Pons (tissue), 1 donor: ENCODE measurements at places on chromosomes 4 and X.
A peak's percentile ranks its signal among the peaks of the same experiment; 100 is the strongest.

DNA sequence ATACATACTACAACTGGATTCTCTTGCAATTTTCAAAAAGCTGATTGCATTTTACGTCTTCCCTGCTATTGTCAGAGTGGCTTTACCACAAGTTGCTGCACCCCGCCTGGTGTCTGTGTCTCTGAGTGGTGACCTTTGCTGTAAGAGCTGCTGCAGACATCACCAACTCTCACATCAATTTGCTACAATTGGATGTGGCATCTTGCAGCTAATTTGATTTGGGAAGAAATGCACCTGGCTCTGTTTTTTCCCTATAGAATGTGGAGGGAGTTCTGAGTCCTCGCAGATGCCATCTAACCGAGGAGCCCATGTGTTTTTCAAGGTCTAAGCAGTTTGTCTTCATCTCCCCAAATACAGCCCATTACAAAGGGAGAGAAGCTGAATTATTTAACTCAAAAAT is 73.8 kb upstream of the PHOX2B start:
- DNase-seq, result no peak

DNA sequence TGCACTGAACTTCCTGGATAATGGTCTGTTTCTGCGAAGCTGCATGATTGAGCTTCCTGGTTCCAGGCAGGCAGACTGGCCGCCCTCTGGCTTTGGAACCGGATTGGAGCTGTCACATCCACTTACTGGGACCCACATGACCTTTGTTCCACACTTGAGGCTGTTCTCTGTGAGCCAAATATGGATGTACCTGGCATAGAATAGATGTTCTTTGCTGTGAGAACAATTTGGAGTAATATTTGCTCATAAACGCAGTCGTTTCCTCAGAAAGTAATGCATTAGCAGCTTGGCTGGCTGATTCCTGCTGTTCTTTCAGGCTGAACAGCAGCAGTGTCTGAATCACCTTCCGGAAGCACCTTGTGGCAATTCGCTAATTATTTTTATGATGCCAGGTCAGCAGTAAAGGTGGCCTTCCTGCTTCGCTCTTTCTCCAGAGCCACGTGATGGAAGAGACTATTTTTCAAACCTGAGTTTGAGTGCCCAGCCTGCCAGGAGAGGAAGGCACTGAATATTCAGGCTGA is 78.1 kb upstream of the BOD1L1 start:
- DNase-seq, result peak; percentile 27

DNA sequence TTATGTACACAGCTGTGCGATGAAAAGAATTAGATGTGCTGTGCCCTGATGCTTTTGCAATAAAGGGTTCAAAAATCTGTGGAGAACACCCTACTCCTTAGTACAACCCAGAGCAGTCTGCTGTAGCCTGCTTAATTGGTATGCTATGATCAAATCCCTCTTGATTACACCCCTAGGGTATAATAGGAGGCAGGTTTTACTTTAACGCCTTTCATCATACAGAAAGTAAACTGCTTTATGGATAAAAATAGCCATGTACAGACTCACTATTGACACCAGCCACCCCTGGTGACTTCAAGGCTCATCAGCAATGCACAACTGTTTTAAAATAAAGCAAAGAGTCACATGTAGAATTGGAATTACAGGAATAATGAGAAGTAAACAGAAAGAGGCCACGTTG is 315.3 kb downstream of the DMD start:
- DNase-seq, result no peak

- no peak for DNase-seq
Observed at GRCh38 chrX:26915064-26915463, 548.1 kb downstream of the PPP4R3C start.

GRCh38 chr4:80133240-80133783 is 60.3 kb upstream of the ANTXR2 start:
- DNase-seq, result no peak

DNA sequence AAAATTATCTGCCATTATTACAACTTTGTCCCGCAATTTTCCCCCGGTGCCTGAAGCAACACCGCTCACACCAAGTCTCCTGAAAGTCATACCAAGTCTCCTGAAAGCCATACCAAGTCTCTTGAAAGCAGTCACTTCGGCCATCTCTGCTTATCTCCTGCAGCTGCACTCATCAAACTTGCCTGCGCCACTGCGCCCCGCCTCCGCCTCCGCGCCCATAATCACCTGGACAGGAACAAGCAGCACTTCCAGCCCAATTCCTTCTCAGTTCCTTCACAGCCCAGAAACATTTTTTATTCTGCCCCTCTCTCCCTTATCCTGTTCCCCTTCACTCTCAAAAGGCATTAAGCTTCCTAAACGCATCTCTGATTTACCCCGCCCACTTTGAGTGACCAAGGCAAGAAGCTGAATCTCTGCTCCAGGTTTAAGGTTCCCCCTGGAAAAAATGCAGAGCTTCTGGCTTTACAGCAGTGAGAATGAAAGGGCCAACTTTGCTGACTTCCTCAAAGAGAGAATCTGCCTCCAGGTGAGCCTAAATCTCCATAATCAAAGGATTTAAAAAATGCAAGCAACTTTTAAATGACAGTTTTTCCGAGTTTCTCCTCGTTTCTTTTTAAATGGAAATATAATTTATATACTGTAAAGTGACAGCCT is 7.7 kb downstream of the GPR50 start:
- no peak for DNase-seq

- no peak for DNase-seq
Observed at GRCh38 chr4:144634978-144635747, 10.8 kb upstream of the HHIP start.

GRCh38 chr4:13298655-13299054 is 185.5 kb downstream of the RAB28 start:
- DNase-seq, result peak; percentile 14

DNA sequence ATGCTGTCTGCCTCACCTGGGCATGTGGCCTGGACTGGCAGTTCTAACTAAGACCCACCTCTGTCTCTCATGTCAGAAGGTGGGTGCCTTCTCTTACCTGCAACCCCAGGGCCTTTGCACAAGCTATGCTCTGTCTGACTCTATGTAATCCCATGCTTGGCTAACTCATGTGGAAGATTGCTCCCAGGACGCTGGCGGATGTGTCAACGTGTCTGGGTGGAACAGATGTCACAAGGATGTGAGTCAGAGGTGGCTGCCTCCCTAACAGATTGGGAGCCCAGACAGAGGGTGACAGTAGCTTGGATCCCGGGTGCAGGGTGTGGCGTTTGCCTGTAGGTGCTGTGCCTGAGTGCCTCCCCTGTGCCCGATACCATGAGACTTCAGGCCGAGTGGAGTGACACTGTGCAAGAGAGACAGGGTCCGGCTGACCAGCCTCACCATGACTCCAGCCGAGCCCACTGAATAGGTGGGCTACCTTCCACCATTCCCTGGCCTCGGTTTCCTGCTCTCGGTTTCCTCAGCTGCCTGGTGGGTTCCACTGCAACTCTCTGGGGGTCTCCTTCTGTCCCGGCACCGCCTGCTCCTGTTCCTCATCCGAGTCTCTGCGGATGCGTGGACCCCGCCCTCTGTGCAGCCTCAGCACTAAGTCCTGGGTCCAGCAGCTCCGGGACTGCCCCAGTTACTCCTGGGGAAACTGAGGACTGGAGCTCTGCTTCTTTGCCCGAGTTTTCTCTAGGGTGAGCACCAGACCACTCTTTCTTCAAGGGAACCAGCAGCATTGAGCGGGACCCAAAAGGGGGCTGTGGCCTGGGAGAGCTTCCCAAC is 11.0 kb downstream of the SH3BP2 start:
- no peak for DNase-seq

DNA sequence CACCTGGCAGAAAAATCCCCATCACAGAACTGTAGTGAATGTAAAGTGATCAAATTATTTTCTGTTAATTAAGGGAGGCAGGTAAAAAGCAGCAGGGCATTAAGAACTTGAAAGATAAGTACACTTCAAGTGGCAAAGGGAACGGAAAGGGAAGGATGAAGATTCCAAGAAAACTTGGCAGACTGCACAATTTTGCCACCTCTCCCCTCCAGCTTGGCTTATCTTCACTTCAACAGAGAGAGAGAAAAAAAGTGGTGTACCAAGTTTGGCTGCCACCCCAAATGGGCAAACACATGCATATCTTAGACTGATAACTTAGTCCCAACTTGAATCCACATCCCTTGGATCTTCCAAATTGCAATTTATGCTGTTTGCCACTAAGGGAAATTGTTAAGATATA is 598.1 kb upstream of the ACTRT1 start:
- no peak for DNase-seq

- no peak for DNase-seq
Observed at GRCh38 chr4:83114576-83114975, at the start of gene PLAC8. TSS of gene PLAC8 (minus strand) at chr4:83114729. CDS start at chr4:83107921, 6,808 bp downstream.

- no peak for DNase-seq
Observed at GRCh38 chr4:11081006-11081405, 347.7 kb downstream of the HS3ST1 start.

DNA sequence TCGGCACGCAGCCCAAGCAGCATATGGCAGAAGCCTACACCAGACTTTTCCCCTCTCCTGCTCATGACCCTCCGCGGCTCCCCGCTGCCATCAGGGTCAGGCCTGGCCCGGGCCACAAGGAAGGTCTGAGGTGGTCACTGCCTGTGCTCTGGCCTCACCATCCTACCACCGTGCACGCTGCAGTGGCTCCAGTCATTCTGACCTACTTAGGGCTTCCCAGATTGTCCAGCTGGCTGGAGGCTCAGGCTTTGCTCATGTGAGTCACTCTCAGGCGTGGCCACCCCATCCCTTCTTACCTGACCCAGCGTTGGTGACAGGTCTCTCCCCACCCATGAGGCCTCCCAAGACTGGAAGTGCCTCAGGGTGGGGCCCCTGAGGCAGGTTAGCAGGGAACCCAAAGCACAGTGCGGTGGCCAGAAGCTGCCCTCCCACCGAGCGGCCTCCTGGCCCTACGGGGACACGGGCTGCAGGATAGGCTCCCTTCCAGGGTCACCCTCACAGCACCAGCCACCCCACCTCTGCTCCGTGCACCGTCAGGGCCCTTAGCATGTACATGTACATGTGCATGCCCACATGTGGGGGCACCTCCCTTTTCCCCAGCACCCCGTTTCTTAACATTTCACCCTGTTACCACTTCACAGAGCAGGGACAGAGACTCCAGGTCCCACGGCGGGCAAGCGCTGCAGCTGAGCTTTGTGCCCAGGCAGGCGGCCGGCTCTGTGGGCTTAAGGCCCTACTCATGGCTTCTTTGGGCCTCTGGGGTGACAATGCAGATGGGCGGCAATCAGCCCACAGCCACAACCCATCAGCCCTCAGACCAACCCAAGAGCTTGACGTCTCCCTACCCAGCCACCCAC is 2.2 kb downstream of the TREX2 start:
- no peak for DNase-seq

GRCh38 chr4:143025081-143025704 is 159.5 kb upstream of the USP38 start:
- DNase-seq, result peak; percentile 57

DNA sequence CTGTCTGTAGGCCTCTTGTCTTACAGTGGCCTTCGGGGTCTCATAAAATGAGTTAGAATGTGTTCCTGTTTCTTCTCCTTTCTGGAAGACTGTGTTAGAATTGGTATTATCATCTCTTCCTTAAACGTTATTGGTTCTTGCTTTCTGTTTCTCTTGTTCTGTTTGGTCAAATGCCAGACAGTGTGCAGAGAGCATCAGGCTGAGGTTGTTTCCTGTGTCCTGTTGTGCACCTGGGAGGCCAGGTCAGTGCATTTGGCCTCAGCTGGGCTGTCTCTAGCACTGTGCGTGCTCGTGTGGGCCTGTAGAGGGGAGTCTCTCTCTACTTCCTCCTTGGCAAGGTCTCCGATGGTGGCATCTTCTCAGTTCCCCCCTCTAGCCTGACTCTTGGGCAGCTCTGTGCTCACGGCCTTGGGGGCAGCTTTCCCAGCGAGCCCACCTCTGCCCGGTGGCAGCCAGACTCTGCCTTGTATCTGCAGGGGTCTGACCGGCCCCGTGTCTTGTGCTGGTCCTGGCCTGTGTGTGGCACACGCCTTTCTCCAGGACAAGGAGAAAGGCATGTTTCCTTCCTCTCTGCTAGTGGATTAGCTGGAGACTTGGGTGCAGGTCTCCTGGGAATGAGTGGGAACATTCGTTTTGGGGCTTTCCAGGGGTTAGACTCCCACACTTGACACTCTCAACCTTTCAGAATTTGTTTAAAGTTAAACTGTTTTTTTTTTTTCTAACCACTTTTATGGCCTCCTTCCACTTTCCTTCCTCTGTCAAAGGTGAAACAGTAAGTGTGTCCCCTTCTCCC is 62.3 kb downstream of the FAM193A start:
- peak; percentile 37 for DNase-seq

GRCh38 chr4:16161851-16162408 is 64.3 kb downstream of the TAPT1 start:
- no peak for DNase-seq

DNA sequence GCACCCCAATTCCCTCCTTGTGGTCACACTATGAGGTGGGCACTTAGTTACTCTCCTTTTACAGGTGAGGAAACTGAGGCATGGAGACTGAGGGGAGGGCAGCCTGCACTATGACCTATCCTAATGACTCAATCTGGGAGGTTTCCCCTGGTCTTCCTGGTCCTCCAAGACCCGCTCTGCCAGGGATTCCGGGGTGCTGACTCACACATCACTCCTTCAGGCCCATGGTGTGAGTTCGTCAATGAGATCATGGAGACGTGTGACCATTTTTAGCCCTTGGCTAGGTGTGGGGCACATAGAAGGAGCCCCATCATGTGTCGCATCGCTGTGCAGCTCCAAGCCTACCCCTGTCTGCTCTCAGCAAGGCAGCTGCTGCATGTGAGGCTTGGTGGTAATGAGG is 32.4 kb upstream of the BCOR start:
- DNase-seq, result no peak

DNA sequence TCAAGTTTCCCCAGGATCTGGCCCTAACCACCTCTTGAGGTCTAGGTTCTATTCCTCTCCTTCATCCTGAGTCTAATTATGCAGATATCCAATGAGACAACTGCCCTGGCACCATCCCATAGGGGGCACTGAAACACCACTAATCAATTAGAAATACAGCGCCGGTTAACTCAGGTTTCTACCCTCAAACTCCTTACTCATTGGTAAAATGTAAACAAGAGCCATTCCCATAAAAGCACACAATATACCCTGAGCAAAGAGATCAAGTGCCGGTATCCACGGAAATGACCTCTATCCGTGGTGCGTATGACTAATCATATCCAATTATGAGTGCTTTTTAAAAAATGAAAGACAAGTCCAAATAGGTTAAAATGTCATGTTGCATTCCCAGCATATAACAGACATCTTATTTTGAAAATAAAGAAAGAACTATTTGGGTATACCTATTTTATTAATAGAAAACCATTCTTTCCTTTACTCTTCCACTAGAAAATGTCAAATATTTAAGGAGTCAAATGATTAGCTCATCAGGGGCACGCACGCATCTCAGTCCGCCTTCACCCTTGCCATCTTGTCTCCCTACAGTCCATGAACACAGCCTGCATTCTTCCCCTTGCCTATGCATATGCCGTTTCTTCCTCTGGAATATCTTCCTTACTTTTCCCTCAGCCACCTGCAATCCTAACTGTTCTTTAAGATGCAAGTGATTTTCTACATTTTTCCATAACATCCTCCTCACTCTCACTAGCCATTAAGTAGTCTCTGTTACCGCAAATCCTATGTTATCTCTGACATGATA is 141.1 kb downstream of the MAML3 start:
- peak; percentile 89 for DNase-seq
